ENCODE measurements at places on chromosomes 12 and 14.

DNA sequence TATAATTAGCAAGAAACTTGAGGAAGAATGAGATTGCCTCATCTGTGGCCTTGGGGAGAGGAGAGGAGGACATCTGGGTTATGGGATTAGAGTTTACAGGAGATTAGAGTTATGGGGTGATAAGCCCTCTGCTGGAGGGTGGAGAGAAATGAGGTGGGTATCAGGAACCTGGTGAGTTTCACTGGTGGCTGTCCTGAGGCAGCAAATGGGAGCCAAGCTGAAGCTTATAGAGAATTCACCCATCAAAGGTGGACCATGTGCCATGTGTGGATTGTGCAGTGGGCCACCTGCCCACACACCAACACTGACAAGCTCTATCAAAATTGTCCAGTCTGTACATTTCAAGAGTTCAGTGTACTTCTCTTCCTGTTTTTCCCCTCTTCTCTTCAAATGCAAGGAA is 135.3 kb downstream of the AEBP2 start:
- no peak for DNase-seq

GRCh38 chr14:22845821-22846625 is 9.6 kb downstream of the MMP14 start:
- DNase-seq, result no peak

DNA sequence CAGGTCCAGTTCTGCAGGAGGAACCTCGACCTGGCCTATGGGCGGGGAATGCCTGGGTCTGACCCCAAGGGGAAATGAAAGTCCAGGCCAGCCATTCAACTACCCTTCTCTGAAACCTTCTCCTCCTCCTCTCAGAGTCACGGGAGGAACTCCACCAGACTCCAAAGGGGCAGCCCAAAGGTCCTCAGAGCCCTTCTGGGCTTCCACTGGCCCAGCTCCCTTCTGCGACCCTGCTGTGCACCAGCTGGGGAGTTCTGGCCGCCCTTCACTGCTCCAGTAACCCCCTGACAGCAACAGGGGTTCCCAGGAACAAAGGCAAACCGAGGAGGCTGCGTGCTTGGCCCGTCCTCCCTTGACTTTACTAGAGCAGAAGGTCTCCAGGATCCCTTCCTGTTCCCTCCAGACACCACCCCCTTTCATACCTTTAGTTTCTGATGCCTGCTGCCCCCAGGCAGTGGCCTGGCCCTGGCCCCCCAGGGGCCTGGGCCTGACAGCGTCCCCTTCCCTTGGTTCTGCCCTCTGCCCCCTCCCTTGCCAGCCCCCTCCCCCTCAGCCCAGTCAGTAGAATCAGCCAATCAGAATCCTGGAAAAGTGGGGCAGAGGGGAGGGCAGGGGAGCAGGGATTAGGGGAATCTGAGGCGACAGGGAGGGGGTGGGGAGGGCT is 850 bp upstream of the ZNF385A start:
- no peak for DNase-seq

- no peak for DNase-seq
These were observed 18.2 kb upstream of the PPFIBP1 start for GRCh38 chr12:27505761-27506160.

GRCh38 chr14:99724939-99725773 is 41.1 kb downstream of the CYP46A1 start:
- DNase-seq, result no peak

DNA sequence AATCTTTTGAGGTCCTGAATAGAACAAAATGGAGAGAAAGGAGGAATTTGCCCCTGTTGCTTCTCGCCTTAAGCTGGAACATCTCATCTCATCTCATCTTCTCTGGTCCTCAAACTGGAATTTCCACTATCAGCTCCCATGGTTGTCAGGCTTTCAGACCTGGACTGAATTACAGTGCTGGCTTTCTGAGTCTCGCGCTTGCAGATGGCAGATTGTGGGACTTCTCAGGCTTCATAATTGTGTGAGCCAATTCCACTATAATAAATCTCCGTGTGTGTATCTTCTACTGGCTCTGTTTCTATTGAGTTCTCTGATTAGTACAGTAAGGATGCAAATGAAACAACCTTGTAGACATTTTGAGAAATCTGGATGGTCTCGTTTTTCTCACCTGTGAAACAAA is 199.0 kb downstream of the TMEM117 start:
- no peak for DNase-seq

- DNase-seq, result no peak
These were observed 20.6 kb downstream of the PTHLH start for GRCh38 chr12:27951898-27952297.

DNA sequence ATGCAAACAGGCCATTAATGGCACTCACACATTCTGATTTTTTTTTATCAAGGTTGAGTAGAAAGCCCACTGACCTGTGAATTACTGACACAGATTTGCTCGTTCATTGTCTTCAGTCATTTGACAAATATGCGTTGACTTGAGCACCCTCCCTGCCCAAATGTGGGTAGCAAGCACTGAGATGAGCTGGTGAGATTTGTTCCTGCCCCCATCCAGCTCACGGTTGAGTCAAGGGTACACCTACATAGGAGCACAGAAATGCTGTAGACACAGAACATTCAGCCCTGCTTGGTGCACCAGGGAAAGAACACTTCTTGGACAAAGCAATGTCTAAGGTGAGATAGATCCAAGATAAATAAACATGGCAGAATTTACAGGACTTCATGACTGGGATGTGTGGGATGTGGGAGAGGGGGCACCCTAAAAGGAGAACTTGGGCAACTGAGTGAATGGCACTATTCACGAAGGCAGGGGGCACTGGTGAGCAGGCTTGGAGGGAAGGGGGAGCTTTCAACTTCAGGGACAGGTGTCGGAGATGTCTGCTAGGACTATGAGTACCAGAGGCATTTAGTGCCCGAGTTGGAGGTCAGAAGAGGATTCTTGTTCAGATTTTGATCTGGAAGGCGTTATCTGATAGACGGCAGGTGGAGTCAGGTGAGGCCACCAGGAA is 213.4 kb downstream of the VRK1 start:
- no peak for DNase-seq

DNA sequence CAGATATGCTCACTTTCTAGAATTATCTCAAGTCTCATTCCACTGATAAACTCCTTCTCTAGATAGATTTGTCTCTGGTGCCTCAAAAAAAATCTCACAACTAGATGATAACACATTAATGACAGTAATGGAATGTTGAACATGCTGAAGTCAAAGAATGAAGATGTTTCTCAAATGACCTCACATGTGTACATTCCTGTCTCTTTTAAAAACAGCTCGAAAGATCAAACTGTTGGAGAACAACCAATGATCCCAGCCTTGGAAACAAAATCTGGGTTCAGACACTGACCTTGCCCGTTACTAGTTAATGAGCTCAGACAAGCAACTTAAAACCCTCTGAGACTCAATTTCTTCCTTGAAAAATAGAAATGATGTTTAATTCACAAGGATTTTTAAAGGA is 44.7 kb upstream of the KCNJ8 start:
- DNase-seq, result no peak

DNA sequence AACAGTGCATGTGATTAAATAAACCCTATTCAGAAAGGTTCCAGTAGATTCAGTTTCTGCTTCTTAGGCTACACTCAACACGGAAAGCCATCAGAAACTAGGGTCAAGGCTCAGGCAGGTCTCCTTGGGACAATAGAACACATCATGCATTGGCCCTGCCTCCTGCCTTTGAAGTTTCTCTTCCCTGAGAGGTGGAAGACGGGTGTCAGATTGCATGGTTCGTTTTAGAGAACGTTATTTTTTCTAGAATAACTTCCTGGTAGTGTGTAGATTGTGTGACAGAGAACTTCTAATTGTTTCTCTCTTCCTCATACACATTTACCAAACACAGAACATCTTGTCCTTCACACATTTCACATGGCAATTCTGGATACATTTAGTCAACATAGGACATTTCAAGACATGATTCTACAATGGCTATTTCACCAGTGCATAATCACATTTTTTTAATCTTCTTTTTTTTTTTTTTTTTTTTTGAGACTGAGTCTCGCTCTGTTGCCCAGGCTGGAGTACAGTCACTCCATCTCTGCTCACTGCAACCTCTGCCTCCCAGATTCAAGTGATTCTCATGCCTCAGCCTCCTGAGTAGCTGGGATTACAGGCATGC is 106.6 kb upstream of the AMN1 start:
- no peak for DNase-seq

GRCh38 chr14:77051116-77051515 is 22.6 kb upstream of the IRF2BPL start:
- no peak for DNase-seq

- no peak for DNase-seq
These were observed 53.5 kb downstream of the NUAK1 start for GRCh38 chr12:106085213-106085612.

GRCh38 chr14:53925201-53925766 is 31.3 kb downstream of the BMP4 start:
- DNase-seq, result no peak

DNA sequence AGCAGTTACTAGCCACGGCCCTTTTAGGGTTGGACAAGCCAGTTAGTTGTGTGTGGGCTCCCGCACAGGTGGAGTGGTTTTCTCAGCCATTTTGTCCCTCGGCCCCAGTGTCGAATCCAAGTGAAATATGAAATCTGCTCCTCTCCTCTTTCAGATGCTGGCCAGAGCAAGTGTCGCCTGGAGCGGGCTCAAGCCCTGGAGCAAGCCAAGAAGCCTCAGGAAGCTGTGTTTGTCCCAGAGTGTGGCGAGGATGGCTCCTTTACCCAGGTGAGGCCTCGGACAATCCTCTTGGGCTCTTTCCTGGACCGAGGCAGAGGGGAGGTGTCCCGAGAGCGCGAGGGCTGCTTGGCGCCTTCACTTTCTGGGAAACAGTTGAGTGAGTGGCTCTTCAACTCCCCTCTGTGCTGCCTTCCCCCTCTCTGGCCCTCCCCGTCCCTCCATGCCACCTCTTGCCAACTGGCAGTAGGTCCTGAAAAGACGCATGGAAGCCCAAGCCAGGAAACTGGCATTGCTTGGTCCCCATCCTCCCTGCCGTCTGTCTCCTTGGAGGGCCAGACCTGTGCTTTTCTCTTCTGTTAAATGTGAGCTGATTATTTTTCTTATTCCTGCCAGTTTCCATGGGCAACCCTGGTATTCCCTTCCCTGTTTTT is 74.2 kb downstream of the SMOC1 start:
- DNase-seq, result no peak

GRCh38 chr12:59844750-59845149 is 248.9 kb downstream of the SLC16A7 start:
- DNase-seq, result no peak

All from M059J (cell line).